ENCODE measurements at places on chromosomes 4 and X.

DNA sequence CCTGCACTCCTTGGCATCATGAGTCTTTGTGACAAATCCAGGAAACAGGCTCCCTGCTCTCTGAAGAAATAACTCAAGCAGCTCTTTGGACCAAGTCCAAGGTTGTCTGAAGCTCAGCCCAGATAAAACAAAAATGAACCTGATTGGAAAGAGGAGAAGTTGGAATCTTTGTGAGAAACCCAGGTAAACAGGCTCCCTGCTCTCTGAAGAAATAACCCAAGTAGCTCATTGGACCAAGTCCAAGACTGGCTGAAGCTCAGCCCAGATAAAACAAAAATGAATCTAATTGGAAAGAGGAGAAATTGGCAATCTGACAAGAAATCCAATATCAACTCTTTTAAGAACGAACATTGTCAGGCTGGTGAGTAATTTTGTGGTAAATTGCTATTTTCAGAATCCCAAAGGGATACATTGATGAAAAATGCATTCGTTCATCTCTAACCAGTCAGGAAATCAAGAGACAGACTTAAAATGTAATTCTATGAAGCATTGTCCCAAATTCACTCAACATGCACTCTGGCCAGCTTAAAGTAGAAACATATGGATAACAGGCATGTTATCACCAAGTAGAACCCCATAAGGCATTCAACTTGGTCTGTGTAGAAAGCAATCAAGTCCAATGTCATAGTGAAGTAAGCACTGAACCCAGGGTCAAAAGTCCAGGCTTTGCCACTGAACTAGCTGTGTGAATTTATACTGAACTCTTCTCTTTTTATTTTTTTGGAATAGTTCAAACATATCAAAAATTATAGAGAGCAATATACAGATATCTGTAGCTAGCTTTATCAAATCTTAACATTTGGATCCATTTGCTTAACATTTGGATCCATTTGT is 16.8 kb upstream of the NFXL1 start:
- H3K4me3 ChIP-seq, result no peak overlapping the region
- H3K36me3 ChIP-seq, result no peaks in the 10 kb centered on the region
- peaks cover 27% of the 10 kb centered on the region for H3K4me1 ChIP-seq
- no peak overlapping the region for H3K27ac ChIP-seq
- H3K27me3 ChIP-seq, result no peaks in the 10 kb centered on the region

- no peak for DNase-seq
- H3K36me3 ChIP-seq, result no peaks in the 10 kb centered on the region
- peaks cover 58% of the 10 kb centered on the region for H3K27me3 ChIP-seq
- H3K27ac ChIP-seq, result no peak overlapping the region
- H3K4me1 ChIP-seq, result peaks cover 6% of the 10 kb centered on the region
- no peak overlapping the region for H3K4me3 ChIP-seq
Observed at GRCh38 chrX:13535376-13536165, 33.8 kb upstream of the EGFL6 start.

GRCh38 chr4:109977854-109978501 is 65.3 kb downstream of the EGF start:
- no peak overlapping the region for H3K27ac ChIP-seq
- no peak overlapping the region for H3K4me3 ChIP-seq
- no peaks in the 10 kb centered on the region for H3K36me3 ChIP-seq
- no peaks in the 10 kb centered on the region for H3K27me3 ChIP-seq

DNA sequence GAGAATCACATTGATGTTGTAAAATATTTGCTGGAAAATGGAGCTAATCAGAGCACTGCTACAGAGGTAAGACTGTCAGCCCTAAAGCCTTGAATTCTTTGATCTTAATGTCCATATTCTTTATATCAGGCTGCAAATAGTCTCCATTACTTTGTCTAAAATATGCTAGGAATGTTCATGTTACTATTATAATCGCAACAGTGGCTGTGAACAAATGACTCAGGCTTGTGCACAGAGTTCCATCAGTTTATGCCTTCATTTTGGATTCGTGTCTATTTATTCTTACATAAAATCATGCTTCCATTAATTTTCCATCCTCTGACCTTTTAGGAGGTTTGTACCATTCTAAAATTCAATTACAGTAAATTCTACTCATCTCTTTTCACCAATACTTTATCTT is 182.7 kb downstream of the ANK2 start:
- no peaks in the 10 kb centered on the region for H3K27me3 ChIP-seq
- H3K27ac ChIP-seq, result no peak overlapping the region
- H3K4me3 ChIP-seq, result no peak overlapping the region
- peaks cover 6% of the 10 kb centered on the region for H3K4me1 ChIP-seq
- no peak for DNase-seq
- H3K36me3 ChIP-seq, result no peaks in the 10 kb centered on the region

DNA sequence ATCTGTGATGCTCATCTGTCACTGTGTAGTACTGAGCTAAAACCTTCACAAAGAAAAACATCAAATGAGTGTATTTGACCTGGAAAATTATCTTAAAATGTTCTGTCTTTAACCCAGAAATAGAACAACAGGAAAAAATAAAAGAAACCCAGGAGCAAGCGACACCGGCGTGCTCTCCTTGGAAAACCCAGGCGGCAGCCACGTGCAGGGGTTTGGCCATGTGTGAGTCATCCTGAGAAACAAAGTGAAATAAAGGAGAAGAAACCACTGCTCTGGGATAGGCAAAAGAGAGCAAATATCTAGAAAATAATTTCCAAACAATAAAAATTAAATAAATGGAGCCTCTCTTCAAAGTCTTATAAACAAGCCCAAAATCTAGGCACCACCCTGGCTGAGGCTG is 20.0 kb upstream of the TMEM128 start:
- DNase-seq, result peak; percentile 65
- H3K27me3 ChIP-seq, result no peaks in the 10 kb centered on the region
- peaks cover 6% of the 10 kb centered on the region for H3K36me3 ChIP-seq
- H3K27ac ChIP-seq, result peak overlapping the region; percentile 96
- H3K4me1 ChIP-seq, result peaks cover 48% of the 10 kb centered on the region

DNA sequence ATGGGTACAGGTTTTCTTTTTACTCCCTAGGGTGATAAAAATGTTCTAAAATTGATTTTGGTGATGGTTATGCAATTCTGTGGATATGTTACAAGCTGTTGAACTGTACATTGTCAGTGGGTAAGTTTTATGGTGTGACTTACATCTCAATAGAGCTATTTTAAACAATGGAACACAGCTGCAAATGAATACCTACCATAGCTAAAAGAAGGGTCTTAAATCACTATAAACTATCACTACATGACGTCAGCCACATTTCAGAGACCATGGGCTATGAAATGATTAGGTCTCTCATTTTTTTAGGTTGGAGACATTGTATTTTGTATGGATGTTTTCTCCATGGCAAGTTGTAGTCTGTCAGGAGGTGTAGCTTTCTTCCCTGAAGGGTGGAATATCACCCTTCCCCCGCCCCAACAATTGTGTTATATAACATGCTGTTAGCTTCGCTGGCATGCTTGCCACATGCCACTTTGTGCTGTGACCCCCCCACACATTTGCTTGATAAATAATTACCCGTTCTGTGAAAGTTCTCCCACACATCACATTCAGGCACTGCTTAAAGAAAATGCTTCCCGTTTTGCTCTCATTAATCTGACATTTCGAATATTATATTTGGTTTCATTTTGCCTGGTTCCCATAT is 159.7 kb downstream of the ARHGAP10 start:
- peaks cover 47% of the 10 kb centered on the region for H3K36me3 ChIP-seq
- no peak for DNase-seq
- no peak overlapping the region for H3K4me3 ChIP-seq
- H3K27me3 ChIP-seq, result no peaks in the 10 kb centered on the region
- no peaks in the 10 kb centered on the region for H3K4me1 ChIP-seq

All from MCF 10A (cell line).